ENCODE measurements at places on chromosomes 6 and 20.

DNA sequence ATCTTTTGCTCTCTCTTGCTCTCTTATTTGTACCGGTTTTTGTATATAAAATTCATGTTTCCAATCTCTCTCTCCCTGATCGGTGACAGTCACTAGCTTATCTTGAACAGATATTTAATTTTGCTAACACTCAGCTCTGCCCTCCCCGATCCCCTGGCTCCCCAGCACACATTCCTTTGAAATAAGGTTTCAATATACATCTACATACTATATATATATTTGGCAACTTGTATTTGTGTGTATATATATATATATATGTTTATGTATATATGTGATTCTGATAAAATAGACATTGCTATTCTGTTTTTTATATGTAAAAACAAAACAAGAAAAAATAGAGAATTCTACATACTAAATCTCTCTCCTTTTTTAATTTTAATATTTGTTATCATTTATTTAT lies 15.9 kb downstream of the VEGFA start:
- DNase-seq: no peak

- no peak for DNase-seq
These were observed 193.2 kb upstream of the SALL4 start for GRCh38 chr20:51995551-51995951.

GRCh38 chr6:16757332-16757731 lies 3.9 kb downstream of the ATXN1 start:
- DNase-seq: no peak

- no peak for DNase-seq
These were observed 214.5 kb downstream of the TSHZ2 start for GRCh38 chr20:53186635-53187034.

GRCh38 chr6:47734831-47735481 lies 36.6 kb downstream of the ADGRF4 start:
- DNase-seq: no peak
